ENCODE measurements at places on chromosomes 16 and 17. TPM values are rescaled to one million over a fixed set of nuclear protein-coding genes. Genes with fewer than 3 reads are reported as not detected.
A peak's percentile ranks its signal among the peaks of the same experiment; 100 is the strongest.

DNA sequence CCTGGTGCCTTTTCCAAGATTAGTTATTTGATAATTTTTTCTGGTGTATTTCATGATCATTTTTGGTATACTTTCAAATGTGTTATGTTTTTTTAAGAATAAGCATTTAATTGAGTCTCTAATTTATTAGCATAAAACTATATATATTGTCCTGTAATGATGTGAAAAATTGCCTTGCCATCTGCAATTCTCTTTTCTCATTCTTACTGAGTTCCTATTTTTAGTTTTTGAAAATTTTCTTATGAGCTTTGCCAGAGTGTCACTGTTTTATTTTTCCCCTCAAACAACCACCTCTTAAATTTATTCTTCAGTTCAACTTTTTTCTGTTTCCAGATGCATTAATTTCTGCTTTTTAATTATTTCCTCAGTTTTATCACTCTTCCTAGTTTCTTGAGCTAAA lies 59.3 kb downstream of the PRKCB start:
- no peak for DNase-seq

GRCh38 chr17:3555189-3555796 lies 2.3 kb downstream of the TRPV3 start:
- DNase-seq = no peak

DNA sequence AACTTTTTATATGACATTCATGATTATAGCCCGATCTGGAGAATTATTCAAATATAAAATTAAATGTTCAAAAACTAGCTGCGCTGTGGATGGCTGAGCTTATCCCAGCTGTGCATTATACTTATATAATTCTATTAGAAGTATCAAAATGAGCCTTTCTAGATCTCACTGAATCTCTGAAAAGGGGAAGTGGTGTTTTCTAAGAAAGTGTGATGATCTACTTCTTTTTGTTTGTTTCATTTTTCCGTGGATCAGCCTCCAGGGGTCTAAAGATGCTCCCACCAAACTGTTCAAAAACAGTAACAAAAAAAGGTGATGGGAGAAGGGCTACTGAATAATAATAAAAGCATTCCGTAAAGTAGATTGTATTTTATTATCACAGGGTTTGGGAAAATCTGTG lies 411.3 kb upstream of the PSMD7 start:
- DNase-seq = no peak

- peak; percentile 69 for DNase-seq
These were observed 175.2 kb upstream of the CHMP6 start for GRCh38 chr17:80816241-80817103.

Gene SLC16A13
- 0.48 TPM for total RNA-seq
